Effector CD8-positive, alpha-beta T cell (primary cell): ENCODE measurements at places on chromosomes 16 and 17.

DNA sequence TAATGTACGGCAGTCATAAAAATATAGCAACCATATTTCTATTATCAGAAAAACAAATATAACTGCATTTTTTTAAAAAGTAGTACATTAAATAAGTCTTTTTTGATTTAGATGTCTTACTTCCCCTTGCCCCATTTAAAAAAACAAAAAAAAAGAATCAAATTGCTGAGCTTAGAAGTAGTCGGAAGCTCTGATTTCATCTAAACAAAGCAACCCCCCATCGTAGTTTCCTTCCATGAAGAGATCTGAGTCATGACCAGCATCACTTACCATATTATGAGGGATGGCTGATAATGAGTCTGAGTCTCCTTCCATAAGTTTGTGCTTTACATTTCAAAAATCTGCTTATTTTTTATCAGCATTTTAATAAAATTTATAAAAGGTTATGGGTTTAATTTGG, 86.2 kb downstream of the ITFG1 start:
- no peak for DNase-seq

DNA sequence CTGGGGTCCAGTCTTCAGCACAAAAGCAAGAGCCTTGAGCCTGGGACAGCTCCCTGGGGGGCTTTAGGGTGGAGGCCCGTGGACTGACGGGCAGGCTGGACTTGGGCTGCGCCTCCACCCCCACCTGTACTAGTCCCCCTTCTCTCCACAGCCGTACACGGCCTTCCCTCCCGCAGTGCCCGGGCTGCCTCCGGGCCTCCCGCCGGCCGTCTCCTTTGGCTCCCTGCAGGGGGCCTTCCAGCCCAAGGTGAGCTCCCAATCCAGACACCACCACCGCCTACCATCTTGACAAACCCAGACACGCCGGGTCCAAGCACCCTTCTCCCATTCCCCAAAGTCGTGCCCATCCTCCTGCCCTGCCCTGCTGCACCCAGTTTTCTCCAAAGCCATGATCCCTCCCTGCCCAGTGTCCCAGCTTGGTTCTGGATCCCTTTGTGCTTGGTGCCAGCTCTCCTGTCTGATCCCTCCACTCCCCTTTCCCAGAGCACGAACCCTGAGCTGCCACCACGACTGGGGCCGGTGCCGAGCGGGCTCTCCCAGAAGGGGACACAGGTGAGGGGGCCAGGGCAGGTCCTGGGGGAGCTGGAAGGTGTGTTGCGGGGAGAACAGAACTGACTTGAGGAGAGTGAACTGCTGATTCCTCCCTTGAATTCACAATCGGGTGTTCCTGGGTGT, 7.1 kb downstream of the FBRS start:
- DNase-seq: no peak

GRCh38 chr16:54266363-54266955, 20.1 kb downstream of the IRX3 start:
- no peak for DNase-seq

DNA sequence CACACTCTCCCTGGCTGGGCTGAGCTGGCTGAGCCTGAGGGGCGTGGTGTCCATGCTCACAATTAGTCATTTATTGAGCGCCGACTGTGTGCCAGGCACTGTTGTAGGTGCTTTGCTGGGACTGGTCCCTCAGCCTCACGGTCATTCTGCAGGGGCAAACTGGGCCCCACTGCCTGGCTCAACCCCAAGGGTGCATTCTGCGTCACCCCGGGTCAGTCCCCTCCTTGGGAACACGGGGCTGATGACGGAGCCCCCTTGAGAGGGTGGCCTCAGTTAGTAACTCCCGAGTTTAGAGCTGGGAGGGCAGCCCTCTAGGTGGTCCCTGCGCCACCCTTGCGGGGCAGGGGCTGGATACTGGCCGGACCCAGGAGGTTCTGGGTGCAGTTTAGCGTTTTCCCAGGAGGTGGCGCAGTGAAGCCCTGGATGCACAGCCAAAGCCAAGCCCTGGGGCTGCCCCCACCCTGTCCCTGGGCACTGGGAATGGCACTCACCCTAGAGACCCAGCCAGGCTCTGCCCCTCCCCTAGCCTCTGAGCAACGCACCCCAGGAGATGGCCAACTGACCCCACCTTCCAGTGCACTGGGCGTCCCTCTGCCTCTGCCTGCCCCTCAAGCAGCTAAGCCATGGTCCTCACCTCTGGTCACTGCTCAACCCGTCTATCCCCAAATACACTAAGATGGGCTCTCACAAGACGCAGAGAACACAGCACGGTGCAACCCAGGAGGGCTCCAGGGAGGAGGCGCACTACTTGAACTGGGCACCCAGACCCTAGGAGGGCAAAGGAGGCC, 243.2 kb upstream of the GSE1 start:
- peak; percentile 27 for DNase-seq

- no peak for DNase-seq
Observed at GRCh38 chr17:35808240-35808961, 883 bp upstream of the TAF15 start.

- no peak for DNase-seq
Observed at GRCh38 chr16:58125041-58125440, 4.1 kb downstream of the CFAP20 start.

GRCh38 chr16:79542237-79542774, 58.2 kb downstream of the MAF start:
- no peak for DNase-seq
